ENCODE measurements at places on chromosomes 3 and 15. TPM values are rescaled to one million over a fixed set of nuclear protein-coding genes. Genes with fewer than 3 reads are reported as not detected.

GRCh38 chr3:114378760-114379159 is 84.9 kb downstream of the TIGIT start:
- DNase-seq = no peak

DNA sequence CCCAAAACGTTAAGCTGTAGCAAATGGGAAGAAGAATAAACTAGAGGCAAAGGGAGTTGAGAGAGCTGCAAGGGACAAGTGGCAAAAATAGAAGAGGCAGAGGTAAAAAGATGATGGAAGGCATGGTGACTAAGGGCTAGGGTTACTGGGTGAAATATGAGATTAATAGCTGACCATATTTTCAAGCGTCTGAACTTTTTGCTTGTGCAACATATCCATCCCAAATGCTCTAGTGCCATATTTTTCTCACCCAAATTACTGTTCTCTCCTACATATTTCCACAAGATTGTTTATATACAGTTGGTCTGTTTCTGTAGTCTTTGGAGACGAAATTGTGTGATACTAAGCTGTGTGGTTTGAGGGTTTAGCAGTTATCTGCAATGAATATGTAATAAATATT is 145.5 kb downstream of the GMNC start:
- no peak for DNase-seq

GRCh38 chr3:67094167-67094566 is 96.1 kb downstream of the KBTBD8 start:
- DNase-seq = no peak

GRCh38 chr15:79028411-79028964 is 62.1 kb downstream of the RASGRF1 start:
- DNase-seq = no peak

GRCh38 chr3:120057626-120058025 is 36.6 kb downstream of the GSK3B start:
- DNase-seq = no peak

GRCh38 chr15:101024706-101025500 is 105.7 kb downstream of the LRRK1 start:
- DNase-seq = no peak

GRCh38 chr15:71219101-71219500 is 103.8 kb downstream of the THSD4 start:
- DNase-seq = no peak

- no peak for DNase-seq
Observed at GRCh38 chr3:38347421-38348200, 1.0 kb downstream of the XYLB start.

GRCh38 chr3:46713898-46714552 is 3.6 kb downstream of the PRSS50 start:
- DNase-seq = no peak

GRCh38 chr15:62338497-62338896 is 173.4 kb upstream of the C2CD4B start:
- no peak for DNase-seq

Gene FBXW12
- polyA plus RNA-seq = not detected

Gene TUSC2
- polyA plus RNA-seq = 28.1 TPM

Gene ARPIN
- 11.1 TPM for polyA plus RNA-seq

Gene CADM2
- polyA plus RNA-seq = not detected

Gene TMEM45A
- polyA plus RNA-seq = 33.0 TPM

Gene ACTRT3
- polyA plus RNA-seq = 2.5 TPM

Gene CHRNB4
- polyA plus RNA-seq = not detected

Gene SV2B
- not detected for polyA plus RNA-seq

Gene CRYGS
- 2.0 TPM for polyA plus RNA-seq

Measured in AG04450 (cell line).